ENCODE measurements at places on chromosomes 2 and 18.

DNA sequence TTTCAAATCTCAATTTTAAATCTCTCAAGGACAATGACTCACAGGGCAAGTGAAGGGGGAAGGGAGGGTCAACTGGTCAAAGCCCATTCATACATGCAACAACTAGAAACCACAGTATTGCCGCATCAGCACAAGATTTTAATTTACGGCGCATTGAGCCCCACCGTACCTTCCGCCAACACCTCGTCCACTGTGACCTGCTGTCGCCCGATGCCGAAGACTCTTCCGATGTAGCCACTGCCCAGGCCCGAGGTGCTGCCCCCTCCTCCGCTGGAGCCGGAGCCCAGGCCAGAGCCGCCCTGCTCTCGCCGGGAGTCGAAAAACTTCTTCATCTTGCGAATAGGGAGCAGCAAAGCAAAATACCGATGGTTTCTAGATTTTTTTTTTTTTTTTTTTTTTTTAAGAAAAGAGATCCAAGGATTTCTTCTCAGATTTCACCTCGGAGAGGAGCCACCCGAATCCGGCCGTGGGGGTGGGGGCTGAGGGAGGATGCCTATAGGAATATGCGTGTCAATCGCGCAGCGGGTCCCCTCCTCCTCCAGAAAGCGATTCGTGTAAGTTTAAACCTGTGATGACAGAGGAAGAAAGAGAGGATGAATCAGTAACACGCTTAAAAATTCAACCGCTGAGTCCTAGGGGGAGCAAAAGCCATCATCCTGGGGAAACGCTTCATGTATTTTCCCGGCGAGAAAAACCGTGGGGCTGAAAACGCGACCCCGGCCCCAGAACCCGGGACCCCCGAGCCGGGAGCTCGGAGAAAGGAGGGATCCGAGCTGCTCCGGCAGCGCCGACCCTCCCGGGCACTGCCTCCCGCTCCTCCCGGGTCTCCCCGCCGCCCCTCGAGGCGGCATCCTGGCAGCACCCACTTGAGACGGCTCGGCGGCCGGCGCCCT lies 584 bp downstream of the AAK1 start:
- peak; percentile 76 for DNase-seq

GRCh38 chr2:64627860-64628841 lies 25.6 kb downstream of the SERTAD2 start:
- no peak for DNase-seq

- DNase-seq = no peak
These were observed 91.0 kb upstream of the LCLAT1 start for GRCh38 chr2:30356071-30356470.

DNA sequence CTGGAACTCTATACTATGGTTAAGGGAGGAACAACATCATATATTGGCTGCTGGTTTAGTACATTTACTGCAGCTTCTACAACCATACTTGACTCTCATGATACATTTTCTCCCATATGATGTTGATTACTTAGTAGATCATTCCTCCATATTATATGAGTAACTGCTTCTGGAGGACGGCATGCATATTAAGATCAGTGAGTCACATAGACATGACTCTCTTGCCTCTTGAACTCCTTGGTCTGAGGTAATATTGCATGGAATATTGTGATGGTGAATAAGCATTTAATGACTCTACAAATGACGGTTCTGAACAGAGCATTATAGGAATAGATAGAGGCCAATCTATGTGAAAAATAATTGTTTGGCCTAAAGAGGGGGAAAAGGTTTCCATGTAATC lies 418.8 kb upstream of the SPHKAP start:
- no peak for DNase-seq

DNA sequence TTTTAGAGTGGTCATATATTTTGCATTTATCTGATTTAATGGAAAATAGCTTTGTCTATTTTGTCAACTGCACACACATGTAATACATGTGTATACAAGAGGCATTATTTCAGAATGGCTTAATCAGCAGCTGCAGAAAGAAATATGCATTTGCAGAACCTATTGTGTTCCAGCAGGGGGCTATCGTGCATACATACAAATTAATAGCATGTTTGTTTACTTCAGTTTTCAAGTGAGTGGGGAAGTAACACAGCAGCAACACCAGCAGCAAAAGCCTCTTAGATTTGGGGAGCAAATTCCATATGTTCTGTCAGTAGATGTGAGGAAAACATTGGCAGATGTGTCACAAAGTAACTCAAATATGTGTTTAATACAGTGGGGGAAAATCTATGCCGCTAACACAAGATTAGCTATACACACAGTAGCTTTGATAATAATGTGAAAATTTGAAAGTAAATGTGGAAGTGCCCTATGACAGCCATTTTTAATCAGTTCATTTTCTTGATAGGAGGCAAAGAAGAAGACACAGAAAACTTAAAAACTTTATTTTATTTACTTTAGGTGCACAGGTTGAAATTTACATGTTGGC lies 218.1 kb downstream of the WDR7 start:
- peak; percentile 58 for DNase-seq

DNA sequence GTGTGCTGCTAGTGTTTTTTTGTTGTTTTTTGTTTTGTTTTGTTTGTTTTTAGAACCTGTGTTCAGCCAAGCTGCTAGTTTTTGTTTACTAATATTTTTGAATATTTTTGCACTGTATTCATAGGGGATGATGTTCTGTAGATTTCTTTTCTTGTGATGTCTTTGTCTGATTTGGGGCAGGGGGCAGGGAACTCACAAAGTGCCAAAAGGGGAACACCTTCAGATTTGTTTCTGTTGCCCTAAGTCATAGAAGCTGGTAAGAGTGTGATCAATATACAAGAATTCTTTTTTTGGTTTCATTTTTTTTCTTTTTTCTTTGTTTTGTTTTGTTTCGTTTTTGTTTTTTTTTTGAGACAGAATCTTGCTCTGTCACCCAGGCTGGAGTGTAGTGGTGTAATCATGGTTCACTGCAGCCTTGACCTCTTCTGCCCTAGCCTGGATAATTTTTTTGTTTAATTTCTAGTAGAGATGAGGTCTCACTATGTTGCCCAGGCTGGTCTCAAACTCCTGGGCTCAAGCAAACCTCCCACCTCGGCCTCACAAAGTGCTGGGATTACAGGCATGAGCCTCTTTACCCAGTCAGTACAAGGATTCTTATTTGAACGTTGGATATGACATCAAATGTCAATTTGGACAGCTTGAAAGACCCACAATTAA lies 30.7 kb downstream of the TCF23 start:
- no peak for DNase-seq

- DNase-seq = peak; percentile 68
These were observed at the start of gene EPC2 for GRCh38 chr2:148643998-148644882. Gene EPC2 (plus strand): TSS chr2:148644751. CDS start chr2:148645018, 267 bp downstream.
